CD4-positive, alpha-beta T cell treated with Interleukin-17A for 4 hours (primary cell): ENCODE measurements at places on chromosomes 1 and 21.

- no peak for DNase-seq
Measured at GRCh38 chr21:34838956-34839820, 170.4 kb downstream of the CLIC6 start.

DNA sequence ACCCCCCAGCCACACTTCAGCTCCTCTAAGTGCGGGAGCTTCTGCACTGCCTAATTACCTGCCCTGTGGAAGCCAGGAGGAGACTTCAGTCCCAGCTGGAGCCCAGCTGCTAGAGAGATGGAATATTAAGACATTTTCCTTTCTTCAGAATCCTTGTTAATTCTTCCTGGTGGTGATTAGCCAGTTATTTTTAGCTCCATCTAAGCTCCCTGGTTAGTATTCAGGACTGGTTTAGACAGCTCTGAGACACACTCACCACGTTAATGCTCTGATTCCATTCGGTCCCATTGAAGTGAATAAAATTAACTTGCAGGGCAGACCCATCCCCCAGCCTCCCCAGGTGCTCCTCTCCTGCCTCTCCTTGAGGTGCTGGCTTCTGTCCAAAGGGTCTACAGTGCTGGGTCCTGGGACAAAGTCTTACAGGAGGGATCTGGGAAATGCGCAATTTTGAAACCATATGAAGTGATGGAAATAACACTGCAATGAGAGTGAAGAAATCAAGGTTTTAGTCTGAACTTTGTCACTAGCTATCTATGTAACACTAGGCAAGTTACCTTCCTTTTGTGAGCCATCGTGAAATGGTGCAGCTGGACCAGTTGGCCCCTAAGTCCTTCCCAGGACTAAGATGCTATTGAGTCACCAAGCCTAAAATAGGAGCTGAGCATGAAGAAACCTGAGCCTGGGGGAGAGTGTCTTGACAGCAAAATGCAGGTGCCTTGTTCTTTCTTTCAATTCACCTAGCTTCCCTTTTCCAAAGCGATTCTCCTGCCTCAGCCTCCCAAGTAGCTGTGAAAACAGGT lies 117.4 kb upstream of the ATP1A1 start:
- DNase-seq: no peak

DNA sequence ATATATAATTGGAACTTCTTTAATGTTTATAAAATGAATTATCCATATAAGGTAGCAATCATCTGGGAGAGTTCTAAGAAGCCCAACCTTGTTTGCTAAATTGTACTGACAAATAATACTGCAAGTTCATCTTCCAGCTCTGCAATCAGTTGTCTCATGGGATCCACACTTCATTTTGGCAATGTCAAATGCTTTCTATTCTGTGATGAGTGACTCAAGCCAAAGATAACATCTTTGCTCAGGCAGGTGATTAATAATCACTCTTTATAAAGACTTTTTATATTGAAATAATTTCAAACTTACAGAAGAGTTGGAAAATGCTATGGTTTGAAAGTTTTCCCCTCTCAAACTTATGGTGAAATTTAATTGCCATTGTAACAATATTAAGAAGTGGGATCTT lies 67.2 kb downstream of the SLC44A5 start:
- DNase-seq: no peak

DNA sequence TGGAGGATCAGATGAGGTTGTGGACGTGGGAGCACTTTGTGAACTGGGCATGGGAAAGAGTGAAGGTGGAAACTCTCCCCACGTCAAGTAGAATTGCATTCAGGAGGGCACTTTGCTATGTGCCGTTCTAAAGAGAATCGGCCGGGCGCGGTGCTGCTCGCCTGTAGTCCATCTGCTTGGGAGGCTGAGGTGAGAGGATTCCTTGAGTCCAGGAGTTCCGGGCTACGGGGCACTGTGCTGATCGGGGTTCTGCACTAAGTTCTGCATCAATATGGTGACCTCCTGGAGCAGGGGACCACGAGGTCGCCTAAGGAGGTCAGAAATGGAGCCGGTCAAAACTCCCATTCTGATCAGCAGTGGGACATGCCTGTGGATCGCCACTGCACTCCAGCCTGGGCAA lies 141.9 kb downstream of the PEX14 start:
- DNase-seq: no peak

GRCh38 chr1:203662821-203663220 lies 36.2 kb downstream of the ATP2B4 start:
- no peak for DNase-seq

- no peak for DNase-seq
Measured at GRCh38 chr1:63721531-63722189, 52.2 kb upstream of the ROR1 start.

DNA sequence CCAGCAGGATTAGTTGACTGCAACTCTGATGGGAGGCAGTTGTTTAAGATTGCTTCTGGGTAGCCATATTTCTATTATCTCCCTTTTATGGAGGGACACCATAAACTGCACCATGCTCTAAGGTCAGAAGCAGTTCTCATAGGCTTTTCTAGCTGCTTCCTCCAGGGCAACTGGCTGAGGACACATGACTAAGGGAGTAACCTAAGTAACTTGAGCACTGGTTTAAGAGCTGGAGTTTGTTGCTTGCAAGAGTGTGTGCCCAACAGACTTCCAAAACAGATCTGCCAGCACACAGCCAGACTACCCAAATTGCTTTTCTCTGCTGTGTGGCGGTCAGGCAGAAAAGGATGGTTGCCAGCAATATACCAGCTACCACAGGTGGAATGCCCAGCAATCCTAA lies 111.2 kb upstream of the LHX8 start:
- no peak for DNase-seq

DNA sequence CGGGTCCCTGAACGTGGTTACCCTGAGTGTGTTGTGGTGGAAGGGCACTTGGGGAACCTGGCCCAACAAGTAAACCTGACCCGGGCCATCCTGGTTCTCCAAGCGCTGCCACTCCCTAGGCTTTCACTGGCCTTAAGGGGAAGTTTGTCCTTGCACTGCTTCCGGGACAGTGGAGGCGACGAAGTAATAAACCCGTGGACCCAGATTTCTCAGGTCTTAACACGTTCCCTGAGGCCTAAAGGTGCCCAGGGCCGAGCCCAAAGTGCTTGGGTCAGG lies 261 bp upstream of the CCDC24 start:
- no peak for DNase-seq

GRCh38 chr1:192861860-192862259 lies 53.0 kb downstream of the RGS2 start:
- DNase-seq: no peak
